ENCODE measurements at places on chromosomes 1 and 21.
A peak's percentile ranks its signal among the peaks of the same experiment; 100 is the strongest.

- DNase-seq, result peak; percentile 93
Measured at GRCh38 chr1:115641762-115642167, at the start of gene VANGL1. TSS of gene VANGL1 (plus strand) at chr1:115641970. CDS start at chr1:115651414, 9,444 bp downstream.

- no peak for DNase-seq
Measured at GRCh38 chr1:156797212-156797871, 19.3 kb downstream of the SH2D2A start.

GRCh38 chr1:15952317-15953258 is 23.3 kb downstream of the ZBTB17 start:
- DNase-seq, result peak; percentile 83

- DNase-seq, result no peak
Measured at GRCh38 chr1:19100028-19100427, 110.0 kb downstream of the UBR4 start.

GRCh38 chr21:41207401-41208375 is 39.7 kb downstream of the BACE2 start:
- DNase-seq, result peak; percentile 67

- DNase-seq, result no peak
Measured at GRCh38 chr1:2530513-2531361, 674 bp upstream of the HES5 start.

- DNase-seq, result peak; percentile 45
Measured at GRCh38 chr1:32151319-32151787, 28.1 kb upstream of the TXLNA start.

Data from AG08396 (cell line).